ENCODE measurements at places on chromosomes 4 and X.

DNA sequence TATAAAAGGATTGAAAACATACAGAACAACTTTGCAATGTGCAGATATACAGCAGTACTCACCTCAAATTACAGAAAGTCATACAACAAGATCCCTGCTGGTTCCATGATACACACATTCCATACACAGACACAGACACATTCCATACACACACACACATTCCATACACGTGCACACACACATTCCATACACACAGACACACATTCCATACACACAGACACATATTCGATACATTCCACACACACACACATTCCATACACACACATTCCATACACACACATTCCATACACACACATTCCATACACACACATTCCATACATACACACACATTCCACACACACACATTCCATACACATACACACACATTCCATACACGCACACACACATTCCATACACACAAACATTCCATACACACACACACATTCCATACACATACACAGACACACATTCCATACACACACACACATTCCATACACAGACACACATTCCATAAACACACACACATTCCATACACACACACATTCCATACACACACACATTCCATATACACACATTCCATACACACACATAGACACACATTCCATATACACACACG lies 13.7 kb downstream of the LINC00632 start:
- no peak for DNase-seq

GRCh38 chrX:10971176-10971575 lies 140.0 kb upstream of the HCCS start:
- no peak for DNase-seq

- DNase-seq = no peak
Observed at GRCh38 chrX:70244881-70245280, 10.4 kb downstream of the AWAT1 start.

DNA sequence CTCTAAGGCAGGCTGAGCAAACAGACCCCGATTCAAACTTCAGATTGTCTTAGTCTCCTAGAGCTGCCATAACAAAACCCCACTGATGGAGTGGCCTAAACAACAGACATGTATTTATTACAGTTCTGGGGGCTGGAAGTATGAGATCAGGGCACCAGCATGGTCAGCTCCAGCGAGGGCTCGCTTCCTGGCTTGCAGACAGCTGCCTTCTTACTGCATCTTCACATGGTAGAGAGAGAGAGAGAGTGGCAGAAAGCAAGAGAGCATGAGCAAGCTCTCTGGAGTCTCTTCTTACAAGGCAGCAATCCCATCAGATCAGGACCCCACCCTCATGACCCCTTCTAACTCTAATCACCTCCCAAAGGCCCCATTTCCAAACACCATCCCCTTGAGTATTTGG lies 22.3 kb upstream of the SORCS2 start:
- no peak for DNase-seq

Measured in fibroblast of skin of left quadriceps (primary cell).